ENCODE measurements at places on chromosomes 12 and 14.

- no peak for DNase-seq
Observed at GRCh38 chr12:15716581-15716980, 72.6 kb downstream of the EPS8 start.

DNA sequence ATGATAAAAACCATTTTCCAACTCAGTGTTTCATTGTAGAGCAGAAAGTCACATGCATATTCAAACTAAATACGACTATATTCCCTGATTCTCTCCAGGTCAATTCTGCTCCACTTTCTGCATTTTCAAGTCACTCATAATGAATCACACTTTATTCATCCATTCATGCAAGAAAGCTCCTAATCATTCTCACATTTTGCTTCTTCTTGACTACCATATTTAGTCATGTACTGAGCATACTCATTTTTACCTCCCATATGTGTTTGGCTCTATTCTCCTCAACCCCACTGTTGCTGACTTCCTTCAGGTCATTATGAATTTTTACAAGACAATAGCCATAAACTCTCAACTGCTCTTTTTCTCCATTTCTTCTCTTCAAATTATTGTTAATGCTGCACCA lies 43.4 kb upstream of the PIK3C2G start:
- no peak for DNase-seq

- no peak for DNase-seq
Observed at GRCh38 chr12:30813525-30814294, 59.0 kb upstream of the CAPRIN2 start.

DNA sequence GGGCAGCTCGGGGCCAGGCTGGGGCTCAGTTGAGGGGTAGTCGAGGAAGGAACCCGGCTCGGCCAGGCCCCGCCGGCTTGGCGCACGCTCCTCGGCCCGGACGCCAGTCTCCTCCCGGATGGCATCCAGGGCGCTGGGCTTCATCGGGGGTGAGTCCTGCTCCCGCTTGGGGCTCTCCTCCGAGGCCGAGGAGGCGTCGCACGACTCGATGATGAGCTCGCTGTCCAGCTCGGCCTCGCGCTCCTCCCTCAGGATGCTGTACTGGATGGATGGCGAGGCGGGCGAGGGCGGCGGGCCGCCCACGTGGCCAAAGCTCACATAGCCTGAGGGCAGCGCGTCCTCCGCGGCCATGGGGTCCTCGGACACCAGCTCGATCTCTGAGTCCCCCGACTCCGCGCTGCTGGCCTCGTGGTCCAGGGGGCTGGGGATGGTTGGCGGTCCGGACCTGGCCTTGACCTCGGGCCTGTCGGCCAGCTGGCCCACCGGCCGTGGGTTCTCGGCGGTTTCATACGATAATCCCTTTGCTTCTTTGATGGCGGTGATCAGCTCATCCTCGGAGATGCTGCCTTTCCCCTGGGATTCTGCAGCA lies 143.4 kb downstream of the RTN1 start:
- no peak for DNase-seq

DNA sequence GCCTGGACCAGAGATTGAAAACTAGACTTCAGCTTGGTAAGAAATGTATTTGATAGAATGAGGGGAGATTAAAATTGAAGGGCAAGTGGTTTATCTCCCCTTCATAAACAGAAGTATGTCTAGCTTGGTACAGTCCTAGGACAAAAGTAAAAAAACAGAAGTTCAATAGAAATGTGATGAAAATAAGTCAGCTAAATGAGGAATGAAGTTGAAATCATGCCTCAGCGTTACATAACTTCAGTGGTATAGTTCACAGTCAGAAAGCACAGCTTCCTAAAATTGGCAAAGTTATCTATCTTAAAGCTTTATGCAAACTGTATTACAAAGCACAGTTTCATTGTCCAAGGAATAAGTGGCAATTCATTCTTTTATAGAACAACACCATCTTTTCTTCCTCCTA lies 90.2 kb upstream of the SYT10 start:
- no peak for DNase-seq

- peak; percentile 30 for DNase-seq
Observed at GRCh38 chr12:64682572-64683277, 72.4 kb downstream of the RASSF3 start.

DNA sequence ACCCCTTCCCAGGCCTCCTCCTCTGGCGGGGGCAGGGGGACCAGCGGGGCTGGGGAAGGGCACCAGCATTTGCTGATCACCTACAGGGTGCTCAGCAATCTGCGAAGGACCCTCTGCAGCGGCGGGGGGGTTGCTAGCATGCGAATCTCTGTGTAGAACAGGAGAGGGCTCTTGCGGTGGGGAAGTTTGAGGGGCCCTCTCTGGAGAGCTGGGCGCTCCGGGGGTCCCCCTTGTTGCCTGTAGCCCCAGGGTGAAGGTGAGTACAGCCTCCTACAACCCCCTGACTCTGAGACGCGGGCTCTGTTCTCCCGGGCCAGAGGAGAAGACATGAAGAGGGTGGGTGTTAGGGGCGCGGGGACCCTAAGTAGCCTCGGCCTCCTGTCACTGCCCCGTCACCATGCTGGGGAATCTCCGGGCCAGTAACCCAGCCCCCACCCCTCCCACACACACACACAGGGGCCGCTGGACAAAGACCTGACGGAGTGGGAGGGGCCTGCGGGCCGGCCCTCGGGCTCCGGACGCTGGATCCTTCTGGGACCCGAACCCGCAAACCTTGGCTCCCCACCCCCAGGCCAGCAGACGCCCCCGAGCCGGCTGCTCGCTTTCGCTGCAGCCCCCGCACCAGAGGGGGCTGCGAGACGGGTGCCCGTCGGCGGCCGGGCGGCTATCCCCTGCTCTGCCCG lies 734 bp downstream of the FIGNL2 start:
- DNase-seq = no peak
